ENCODE measurements at places on chromosomes 2 and 18. TPM values are rescaled to one million over a fixed set of nuclear protein-coding genes. Genes with fewer than 3 reads are reported as not detected.

- DNase-seq = peak; percentile 47
Measured at GRCh38 chr2:85185431-85185940, 52.3 kb downstream of the TCF7L1 start.

DNA sequence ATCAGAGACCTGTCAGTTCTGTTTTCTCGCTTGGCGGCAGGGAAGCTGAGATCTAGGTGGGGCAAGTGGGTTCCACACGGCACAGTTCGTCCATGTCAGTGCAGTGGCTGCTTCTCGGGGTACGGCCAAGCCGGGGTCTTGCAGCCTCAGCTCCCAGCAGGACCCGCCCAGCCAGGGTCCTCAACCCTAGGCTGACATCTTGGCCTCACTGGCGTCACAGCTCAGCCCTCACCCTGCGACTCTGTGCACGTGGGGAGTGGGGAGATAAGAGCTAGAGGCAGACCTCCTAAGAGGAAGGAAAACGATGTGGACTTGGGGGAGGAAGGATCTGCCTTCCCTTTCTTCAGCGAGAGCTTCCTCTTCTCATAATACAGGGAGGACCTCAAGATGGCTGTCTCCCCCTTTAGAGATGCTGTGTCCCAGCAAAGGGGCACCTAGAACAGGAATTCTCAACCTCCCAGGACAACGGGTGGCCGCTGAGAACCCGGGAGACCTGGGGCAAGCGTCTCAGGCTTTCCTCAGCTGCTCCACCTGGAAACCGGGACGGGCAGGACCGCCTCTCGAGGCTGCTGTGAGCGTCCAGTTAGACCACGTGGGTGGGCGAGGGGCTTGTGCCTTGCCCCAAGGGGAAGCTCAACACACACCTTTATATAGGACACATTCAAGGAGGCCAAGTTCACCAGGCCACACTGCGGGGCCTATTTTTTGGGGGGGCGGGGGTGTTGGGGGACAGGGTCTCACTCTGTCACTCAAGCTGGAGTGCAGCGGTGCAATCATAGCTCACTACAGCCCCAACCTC, 23.5 kb upstream of the KLF11 start:
- DNase-seq = no peak

DNA sequence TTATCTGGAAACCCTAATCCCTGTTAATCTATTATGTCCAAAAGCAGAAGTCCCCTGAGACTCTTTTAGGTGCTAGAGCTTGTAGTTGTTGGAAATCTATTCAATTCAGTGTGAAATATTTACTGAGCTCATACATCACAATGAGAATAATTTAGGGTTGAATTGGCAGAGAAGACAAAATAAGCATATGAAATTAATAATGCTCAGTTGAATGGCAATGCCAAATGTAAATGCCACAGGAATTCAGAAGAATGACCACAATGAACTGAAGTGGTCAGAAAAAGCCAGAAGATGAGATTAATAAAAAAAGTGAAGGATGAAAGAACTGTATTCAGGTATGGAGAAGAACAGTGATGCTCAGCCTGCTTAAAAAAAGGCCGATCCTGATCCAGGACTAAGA, 8.0 kb upstream of the STAT4 start:
- DNase-seq = no peak

DNA sequence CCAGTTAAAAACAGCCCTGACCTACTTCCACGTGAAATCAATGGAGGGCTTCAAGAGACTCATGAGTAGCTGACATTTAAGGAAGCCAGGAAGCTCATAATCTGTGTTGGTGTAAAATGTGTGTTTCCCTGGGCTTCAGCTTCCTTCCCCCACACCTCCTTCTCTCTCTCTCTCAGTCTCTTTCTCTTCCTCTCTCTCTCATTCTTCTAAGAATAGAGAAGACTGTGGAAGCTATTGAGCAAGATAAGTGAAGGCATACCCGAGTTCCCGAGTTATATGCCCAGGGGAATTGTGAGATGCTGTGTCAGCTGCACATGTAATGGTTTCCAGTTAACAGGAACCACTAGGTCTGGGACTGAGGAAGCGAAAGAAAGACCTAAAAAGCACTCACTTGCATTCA, 199.4 kb downstream of the NYAP2 start:
- DNase-seq = no peak

- no peak for DNase-seq
Measured at GRCh38 chr2:20169796-20170703, 54.9 kb downstream of the SDC1 start.

DNA sequence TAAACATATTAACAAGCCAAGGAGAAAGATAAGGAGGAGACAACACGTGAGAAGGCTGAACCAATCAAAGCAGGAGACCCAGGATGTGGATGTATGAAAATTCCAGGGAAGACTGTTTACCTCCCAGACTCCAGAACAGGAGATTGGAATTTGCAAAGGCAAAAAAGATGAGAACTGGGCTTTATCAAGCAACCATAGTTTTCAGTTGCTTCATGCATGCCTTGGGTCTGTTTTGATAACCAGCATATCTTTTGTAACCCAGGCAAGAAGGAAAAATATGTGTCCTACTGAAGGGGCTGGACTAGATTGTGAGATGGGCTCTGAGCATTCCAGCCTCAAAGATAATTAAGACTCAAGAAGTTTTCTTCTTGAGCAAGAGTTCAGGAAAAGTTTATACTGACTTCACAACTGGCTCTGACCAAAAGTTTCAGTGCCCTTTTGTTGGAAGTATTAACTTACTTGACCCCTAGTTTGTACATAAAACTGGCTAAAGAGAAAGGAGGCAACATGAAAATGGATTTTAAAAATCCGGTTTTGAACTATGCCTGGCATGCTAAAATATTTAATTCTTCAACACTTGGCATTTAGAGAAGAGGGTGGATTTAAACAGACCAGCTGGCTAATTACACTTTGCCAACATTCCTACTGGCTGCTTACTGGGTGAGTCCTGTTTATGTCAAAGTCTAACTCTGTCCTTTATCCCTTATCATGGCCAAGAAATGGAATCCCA, 79.3 kb upstream of the CD28 start:
- no peak for DNase-seq

GRCh38 chr2:99772591-99773331, 282.9 kb upstream of the REV1 start:
- no peak for DNase-seq

DNA sequence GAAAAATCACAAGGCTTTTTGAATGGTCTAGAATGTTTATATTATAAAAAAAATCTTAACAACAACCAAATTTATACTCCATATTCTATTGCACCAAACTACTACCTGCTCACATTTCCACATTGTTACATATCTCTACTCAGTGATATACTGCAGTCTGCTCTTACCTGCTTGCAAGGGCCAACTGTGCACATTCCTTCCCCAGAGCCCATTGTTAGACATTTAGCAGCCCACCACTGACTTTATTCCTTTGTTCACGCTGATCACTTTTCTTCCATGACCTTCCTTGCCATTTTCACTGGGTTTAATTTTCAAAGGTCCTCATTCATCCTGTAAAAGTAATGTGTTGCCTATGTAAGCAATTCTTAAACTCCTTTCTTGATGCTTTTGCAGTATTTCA, 109.7 kb upstream of the KCNJ3 start:
- DNase-seq = no peak

DNA sequence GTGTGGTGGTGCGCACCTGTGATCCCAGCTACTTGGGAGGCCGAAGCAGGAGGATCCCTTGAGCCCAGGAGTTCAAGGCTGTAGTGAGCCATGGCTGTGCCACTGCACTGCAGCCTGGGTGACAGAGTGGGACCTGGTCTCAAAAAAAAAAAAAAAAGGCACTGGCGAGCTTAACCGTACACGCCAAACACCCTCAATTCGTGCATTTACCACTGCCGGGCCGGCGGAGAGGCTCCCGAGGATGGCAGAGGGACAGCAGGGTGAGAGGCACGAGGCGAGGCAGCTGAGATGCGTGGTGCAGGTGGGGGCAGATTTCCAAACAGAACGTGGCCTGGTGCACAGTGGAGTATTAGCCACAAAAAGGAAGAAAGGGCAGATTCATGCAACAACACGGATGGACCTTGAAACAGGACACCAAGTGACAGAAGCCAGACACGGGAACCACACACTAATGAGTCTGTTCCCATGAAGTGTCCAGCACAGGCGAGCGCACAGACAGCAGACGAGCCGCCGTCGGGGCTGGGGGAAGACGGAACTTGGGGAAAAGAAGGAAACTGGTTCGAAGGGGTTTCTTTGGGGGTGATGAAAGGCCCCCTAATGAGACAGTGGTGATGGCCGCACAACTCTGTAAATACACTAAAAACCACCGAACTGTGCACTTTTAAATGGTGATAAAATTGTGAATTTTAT, 27.4 kb downstream of the SLC66A2 start:
- no peak for DNase-seq

DNA sequence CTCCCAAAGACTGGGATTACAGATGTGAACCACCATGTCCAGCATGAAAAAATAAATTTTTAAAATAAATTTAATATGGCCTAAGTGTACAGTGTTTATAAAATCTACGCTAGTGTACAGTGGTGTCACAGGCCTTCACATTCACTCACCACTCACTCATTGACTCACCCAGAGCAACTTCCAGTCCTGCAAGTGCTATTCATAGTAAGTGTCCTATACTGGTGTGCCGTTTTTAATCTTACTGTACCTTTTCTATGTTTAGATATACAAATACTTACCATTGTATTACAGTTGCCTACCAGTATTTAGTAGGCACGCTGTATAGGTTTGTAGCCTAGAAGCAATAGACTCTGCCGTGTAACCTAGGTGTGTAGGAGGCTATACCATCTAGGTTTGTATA, 291.6 kb upstream of the STON1 start:
- DNase-seq = no peak

- DNase-seq = no peak
Measured at GRCh38 chr2:26655611-26656195, 14.5 kb upstream of the CIB4 start.

DNA sequence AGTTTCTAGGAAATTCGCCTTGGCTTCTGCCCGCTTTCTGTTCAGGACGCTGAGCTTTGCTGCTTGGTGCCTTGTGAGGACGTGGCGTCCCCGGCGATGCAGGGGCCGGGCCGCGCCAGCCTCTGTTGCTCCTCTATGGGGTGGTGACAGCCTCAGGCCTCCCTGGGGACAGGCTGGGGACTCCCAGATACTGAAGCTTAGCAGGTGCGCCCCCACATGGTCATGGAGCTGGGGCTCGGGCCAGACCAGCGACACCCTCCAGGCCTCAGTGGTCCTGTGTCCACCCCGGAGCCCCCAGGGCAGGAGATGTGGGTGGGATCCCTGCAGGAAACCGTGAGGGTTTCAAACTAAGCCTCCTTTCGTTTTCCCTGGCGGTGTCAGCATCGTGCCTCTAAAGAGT, 29.2 kb downstream of the KCNG2 start:
- DNase-seq = no peak

GRCh38 chr2:85213901-85214512, 80.8 kb downstream of the TCF7L1 start:
- no peak for DNase-seq

- DNase-seq = no peak
Measured at GRCh38 chr2:232387451-232388171, 9.1 kb downstream of the ALPP start.

GRCh38 chr2:222322236-222322635, 23.4 kb upstream of the PAX3 start:
- no peak for DNase-seq

DNA sequence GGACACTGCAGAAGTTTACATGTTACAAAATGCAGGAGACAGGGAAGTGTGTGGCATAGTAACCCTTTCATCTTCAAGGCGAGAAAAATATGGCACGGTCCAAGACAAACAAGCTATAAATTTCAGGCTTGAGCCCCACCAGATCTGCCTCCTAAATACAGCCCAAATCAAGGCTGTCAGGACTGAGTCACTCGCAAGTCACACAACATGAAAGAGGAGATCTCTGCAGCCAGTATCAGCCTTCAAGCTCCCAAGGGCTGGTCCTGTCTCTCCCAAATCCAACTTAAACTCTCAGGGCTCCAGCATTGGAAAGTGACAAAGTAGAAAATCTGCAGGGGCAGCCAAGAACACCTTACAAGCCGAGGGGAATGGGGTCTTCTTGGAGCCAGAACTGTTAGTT, 106.3 kb upstream of the GATA6 start:
- DNase-seq = no peak

DNA sequence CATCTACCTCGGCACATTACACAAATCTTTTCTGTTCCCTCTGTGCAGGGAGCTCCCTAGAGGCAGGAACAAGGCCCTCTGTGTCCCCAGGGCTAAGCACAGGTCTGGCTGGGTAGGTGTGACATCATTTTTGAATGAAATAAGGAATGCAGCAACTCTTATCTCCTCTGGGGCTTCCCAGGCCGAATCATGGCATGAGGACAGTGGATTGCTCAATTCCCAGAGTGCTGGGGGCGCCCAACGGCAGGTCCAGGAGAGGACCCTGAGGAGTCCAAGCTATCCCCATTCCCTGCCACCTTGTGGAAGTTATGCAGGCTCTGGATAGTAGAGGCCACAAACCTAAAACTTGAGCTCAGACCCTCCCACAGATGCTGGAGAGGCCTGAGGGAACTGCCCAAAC, 158.0 kb upstream of the RAB6C start:
- DNase-seq = no peak

DNA sequence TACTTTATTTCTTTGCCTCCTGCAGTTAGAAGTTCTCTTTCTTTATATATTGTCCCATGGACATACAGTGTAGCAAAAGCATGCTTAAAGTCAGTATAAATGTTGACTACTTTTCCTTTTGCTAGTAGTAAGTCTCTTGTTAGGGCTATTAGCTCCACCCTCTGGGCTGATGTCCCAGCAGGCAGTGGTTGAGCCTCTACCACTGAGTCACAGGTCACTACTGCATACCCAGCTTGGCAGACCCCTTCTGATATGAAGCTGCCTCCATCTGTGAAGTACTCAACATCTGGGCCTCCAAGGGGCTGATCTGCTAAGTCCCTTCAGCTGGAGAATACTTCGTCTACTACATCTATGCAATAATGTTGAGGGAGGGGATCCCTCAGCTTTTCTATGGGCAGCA, 61.0 kb upstream of the SLC35G4 start:
- DNase-seq = no peak

DNA sequence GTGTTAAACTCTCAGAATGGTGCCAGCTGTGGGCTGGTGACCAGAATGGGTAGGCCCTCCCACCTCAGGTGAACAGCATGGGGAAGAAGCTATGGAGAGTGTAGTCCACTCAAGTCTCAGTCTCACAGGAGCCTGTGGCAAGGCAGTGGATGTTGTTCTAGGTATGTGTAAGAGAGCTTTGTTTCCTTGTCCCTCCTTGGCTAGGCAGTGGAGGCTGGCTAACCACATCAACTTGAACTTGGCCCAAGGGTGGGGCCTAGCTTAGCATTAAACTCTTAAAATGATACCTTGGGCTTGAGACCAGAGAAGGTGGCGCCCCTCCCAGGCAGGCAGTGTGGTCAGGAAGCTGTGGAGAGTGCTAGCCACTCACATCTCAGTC, 53.2 kb upstream of the SLC4A10 start:
- DNase-seq = peak; percentile 55

Gene STAM2
- total RNA-seq = 15.8 TPM

Gene NTSR2
- not detected for total RNA-seq

Gene ITM2C
- 115 TPM for total RNA-seq

Gene CCBE1
- total RNA-seq = 0.12 TPM

Gene RAB10
- total RNA-seq = 121 TPM

Gene M1AP
- not detected for total RNA-seq

Gene FBXO48
- total RNA-seq = 3.3 TPM

Gene SMAD4
- total RNA-seq = 72.7 TPM

Gene EMX1
- total RNA-seq = not detected

Gene SCN2A
- total RNA-seq = 0.21 TPM

Gene SERPINB4
- not detected for total RNA-seq

Gene POTEJ
- not detected for total RNA-seq

Gene C2orf72
- 0.18 TPM for total RNA-seq

Gene QPCT
- total RNA-seq = 1.9 TPM

All from activated CD8-positive, alpha-beta memory T cell treated with anti-CD3 and anti-CD28 coated beads, Interleukin-2, amount 10 ng/mL, durations not matched to agents 7 days and 5 days (primary cell).